Large intestine (tissue), 12 donors: ENCODE measurements at places on chromosomes 11 and 22. TPM values are rescaled to one million over a fixed set of nuclear protein-coding genes. Genes with fewer than 3 reads are reported as not detected.

The TIMP3 gene
- 52.6 TPM for polyA plus RNA-seq

The WT1 gene
- polyA plus RNA-seq: 4.6 TPM

GRCh38 chr11:104547996-104548661 lies 350.1 kb downstream of the CASP12 start:
- DNase-seq: no peak

The PUS3 gene
- 16.2 TPM for polyA plus RNA-seq

The NECTIN1 gene
- 35.4 TPM for polyA plus RNA-seq

- no peak for DNase-seq
These were observed 354.9 kb upstream of the FAT3 start for GRCh38 chr11:91869686-91870085.

The DGAT2 gene
- 70.2 TPM for polyA plus RNA-seq

- no peak for DNase-seq
These were observed 85.5 kb downstream of the ENTHD1 start for GRCh38 chr22:39808081-39808480.
